ENCODE measurements at places on chromosomes 2 and 18. TPM values are rescaled to one million over a fixed set of nuclear protein-coding genes. Genes with fewer than 3 reads are reported as not detected.

- no peaks in the 10 kb centered on the region for H3K27me3 ChIP-seq
- H3K36me3 ChIP-seq, result no peaks in the 10 kb centered on the region
- H3K4me1 ChIP-seq, result 0 out of 2 replicates have a peak, but pooled peaks cover 4% of the 10 kb centered on the region
- H3K4me3 ChIP-seq, result no peak overlapping the region
Observed at GRCh38 chr18:3111523-3112240, 98.7 kb upstream of the LPIN2 start.

DNA sequence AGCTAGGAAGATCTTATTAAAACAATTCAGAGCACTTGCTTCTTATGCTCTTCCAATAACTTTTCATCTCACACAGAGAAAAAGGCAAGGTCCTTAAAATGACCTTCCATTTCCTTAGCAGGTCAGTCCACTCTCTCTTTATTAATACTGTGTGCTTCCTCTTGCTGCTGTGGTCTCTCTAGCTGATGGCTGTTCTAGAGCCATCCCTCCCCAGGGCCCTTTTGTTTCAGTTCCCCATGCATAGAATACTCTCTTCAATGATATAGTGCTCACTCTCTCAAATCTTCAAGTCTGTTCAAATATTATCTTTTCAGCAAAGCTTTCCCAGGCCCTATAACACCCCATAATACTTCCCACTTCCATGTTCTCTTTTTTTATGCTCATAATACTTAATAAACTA is 469.3 kb downstream of the METTL4 start:
- no peaks in the 10 kb centered on the region for H3K36me3 ChIP-seq
- H3K4me3 ChIP-seq, result no peak overlapping the region
- H3K27me3 ChIP-seq, result no peaks in the 10 kb centered on the region
- no peaks in the 10 kb centered on the region for H3K4me1 ChIP-seq
- H3K27ac ChIP-seq, result no peak overlapping the region

DNA sequence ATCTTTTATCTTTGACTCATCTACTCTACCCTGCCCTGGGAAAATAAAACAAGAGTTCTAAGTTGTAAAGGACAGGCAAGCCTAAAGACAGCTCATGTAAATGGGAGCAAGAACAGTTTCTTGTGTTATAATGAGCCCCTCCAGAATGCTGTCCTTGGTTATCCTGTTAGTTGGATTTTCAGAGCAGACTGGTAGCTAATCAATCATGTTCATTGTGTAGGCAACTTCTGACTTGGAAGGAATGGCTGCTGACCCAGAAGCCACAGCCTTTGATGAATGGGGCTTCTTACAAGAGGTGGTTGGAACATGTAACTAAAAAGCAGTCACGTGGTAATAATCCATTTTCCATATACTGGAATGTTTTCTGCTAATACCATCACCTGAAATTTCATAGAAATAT is 254.2 kb downstream of the AGPS start:
- no peaks in the 10 kb centered on the region for H3K36me3 ChIP-seq
- H3K27me3 ChIP-seq, result peaks cover 3% of the 10 kb centered on the region
- H3K4me1 ChIP-seq, result no peaks in the 10 kb centered on the region
- H3K27ac ChIP-seq, result no peak overlapping the region
- DNase-seq, result no peak

- H3K4me1 ChIP-seq, result no peaks in the 10 kb centered on the region
- H3K27me3 ChIP-seq, result no peaks in the 10 kb centered on the region
- H3K27ac ChIP-seq, result no peak overlapping the region
- no peak for DNase-seq
- H3K4me3 ChIP-seq, result no peak overlapping the region
Observed at GRCh38 chr2:50328680-50329079, 703.3 kb downstream of the NRXN1 start.

DNA sequence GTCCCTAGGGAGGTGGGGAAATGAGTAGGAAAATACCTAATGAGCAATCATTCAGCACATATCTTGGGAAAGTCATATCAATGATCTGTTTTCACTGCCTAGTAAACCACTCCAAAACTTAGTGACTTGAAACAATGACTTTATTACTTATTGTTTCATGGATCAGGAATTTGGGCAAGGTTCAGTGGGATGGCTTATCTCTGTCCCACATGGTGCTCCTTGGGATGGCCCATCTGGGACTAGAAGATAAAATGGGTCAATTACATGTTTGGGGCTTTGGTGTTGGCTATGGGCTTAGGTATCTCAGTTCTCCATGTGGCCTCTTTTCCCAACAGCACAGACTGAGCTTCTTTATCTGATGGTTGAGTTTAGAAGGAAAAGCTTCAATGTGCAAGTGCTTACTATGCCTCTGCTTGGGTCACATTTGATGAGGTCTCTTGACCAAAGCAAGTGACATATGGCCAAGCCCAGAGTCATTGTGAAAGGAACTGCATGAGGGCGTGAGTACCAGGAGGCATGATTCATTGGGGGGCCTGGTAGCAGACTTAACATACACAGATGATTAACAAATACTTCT is 218.1 kb upstream of the TNP1 start:
- no peak overlapping the region for H3K4me3 ChIP-seq
- peak; percentile 56 for DNase-seq
- no peaks in the 10 kb centered on the region for H3K36me3 ChIP-seq
- no peak overlapping the region for H3K27ac ChIP-seq

GRCh38 chr18:59725142-59725541 is 27.9 kb upstream of the CCBE1 start:
- no peaks in the 10 kb centered on the region for H3K36me3 ChIP-seq
- H3K27ac ChIP-seq, result peak overlapping the region; percentile 9
- H3K4me3 ChIP-seq, result no peak overlapping the region
- peak; percentile 47 for DNase-seq

DNA sequence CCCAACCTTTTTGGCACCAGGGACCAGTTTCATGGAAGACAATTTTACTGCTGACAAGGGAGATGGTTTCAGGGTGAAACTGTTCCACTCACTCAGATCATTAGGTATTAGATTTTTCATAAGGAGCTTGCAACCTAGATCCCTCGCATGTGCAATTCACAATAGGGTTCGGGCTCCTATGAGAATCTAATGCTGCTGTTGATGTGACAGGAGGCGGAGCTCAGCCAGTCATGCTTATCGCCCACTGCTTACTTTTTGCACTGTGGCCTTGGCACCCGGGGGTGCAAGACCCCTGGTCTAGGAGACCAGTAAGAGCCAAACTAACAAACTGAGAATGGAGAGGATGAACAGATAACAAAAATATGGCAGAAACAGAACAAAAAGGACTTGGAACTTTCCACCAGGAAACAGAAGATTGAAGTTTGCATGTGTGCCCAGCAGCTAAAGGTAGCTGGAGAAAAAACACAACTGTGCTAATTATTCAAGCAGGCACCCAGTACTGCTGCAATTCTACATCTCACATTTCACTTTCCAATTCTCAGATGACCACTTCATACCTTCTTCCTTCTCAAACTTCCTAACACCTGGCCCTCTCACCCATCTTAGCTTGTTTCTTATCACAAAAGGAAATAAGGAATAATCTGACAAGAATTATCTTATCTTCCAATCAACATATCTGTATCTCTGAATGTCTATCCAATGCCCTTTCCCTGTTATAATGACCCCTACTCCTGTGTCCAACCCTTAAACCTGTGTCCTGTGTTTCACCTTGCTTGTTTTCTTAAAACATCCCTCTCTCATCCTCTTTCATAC is 24.8 kb downstream of the SP3 start:
- H3K27ac ChIP-seq, result peak overlapping the region; percentile 54
- no peaks in the 10 kb centered on the region for H3K27me3 ChIP-seq
- H3K4me1 ChIP-seq, result peaks cover 42% of the 10 kb centered on the region
- DNase-seq, result no peak

Gene SNORC
- total RNA-seq, result 0.63 TPM

Gene CCDC74B
- 3.8 TPM for total RNA-seq

GRCh38 chr18:23871410-23871809 is 143.1 kb upstream of the TTC39C start:
- H3K36me3 ChIP-seq, result no peaks in the 10 kb centered on the region
- H3K4me1 ChIP-seq, result no peaks in the 10 kb centered on the region
- H3K27ac ChIP-seq, result no peak overlapping the region
- no peak for DNase-seq
- no peak overlapping the region for H3K4me3 ChIP-seq
- H3K27me3 ChIP-seq, result no peaks in the 10 kb centered on the region

- H3K27ac ChIP-seq, result no peak overlapping the region
- DNase-seq, result peak; percentile 17
- peak overlapping the region; percentile 85 for H3K4me3 ChIP-seq
- peaks cover 13% of the 10 kb centered on the region for H3K4me1 ChIP-seq
- no peaks in the 10 kb centered on the region for H3K27me3 ChIP-seq
Observed at GRCh38 chr2:186693446-186693832, 421 bp upstream of the FAM171B start.

DNA sequence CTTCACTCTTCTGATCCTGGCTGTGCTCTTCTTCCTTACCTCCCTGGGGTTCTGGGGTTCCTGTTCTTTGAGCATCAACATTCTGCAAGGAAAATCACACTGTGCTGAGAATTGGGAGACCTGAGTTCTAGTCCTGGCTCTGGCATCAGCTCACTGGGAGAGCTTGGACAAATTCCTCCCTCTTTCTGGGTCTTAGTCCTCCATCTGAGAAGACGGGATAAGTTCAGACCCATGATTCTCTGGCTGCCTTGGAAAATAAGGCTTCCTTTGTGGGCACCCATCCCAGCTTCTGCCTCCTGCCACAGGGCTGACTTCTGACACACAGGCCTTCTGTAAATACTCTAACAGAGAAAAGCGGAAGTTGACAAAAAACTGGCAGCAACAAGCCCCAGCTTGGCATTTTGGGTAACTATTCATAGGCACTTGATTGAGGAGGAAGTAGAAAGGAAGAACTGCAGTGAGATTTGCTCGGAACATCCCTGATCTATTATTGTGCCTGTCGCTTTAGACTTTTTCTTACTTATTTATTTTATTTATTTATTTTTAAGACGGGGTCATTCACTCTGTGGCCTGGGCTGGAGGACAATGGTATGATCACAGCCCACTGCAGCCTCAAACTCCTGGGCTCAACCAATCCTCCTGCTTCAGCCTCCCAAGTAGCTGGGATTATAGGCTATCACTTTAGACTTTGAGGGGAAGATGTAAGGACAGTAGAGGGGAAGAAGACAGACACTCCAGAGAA is 7.9 kb downstream of the PCBP1 start:
- peak; percentile 86 for DNase-seq
- H3K4me1 ChIP-seq, result peaks cover 10% of the 10 kb centered on the region
- no peaks in the 10 kb centered on the region for H3K27me3 ChIP-seq
- no peak overlapping the region for H3K4me3 ChIP-seq
- H3K27ac ChIP-seq, result peak overlapping the region; percentile 74

DNA sequence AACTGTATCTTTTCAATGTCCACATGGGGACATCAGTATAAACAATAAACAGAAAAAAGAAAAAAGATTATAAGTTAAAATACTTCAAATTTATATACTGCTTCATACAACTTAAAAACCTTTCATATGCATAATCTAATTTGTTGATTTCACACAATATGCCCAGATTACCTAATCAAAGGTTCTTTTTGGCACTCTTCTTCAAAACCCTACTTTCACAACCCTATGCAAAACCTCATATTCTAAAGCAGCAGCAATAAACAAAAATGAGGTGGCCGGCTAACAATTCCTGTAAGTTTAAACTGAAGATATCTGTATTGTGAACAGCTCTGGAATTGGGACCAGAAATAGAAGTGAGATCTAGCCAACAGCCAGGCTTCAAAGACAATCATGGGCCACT is 28.6 kb downstream of the STK17B start:
- H3K4me1 ChIP-seq, result peaks cover 16% of the 10 kb centered on the region
- peaks cover 36% of the 10 kb centered on the region for H3K36me3 ChIP-seq
- DNase-seq, result peak; percentile 8
- H3K27ac ChIP-seq, result peak overlapping the region; percentile 42
- H3K4me3 ChIP-seq, result no peak overlapping the region

Gene EFR3B
- 0.76 TPM for total RNA-seq

Gene PTPRM
- total RNA-seq, result 77.4 TPM

- no peaks in the 10 kb centered on the region for H3K27me3 ChIP-seq
- no peak for DNase-seq
- H3K4me3 ChIP-seq, result no peak overlapping the region
- H3K4me1 ChIP-seq, result no peaks in the 10 kb centered on the region
Observed at GRCh38 chr2:218428846-218429558, 10.1 kb downstream of the VIL1 start.

- peaks cover 14% of the 10 kb centered on the region for H3K4me1 ChIP-seq
- H3K27me3 ChIP-seq, result no peaks in the 10 kb centered on the region
- no peaks in the 10 kb centered on the region for H3K36me3 ChIP-seq
- no peak overlapping the region for H3K27ac ChIP-seq
Observed at GRCh38 chr2:12071318-12071717, 324.9 kb downstream of the LPIN1 start.

GRCh38 chr18:48777744-48778116 is 173.0 kb downstream of the SMAD7 start:
- no peak overlapping the region for H3K4me3 ChIP-seq
- no peak overlapping the region for H3K27ac ChIP-seq
- H3K4me1 ChIP-seq, result peaks cover 33% of the 10 kb centered on the region
- H3K27me3 ChIP-seq, result no peaks in the 10 kb centered on the region
- peak; percentile 39 for DNase-seq

- H3K4me3 ChIP-seq, result no peak overlapping the region
- DNase-seq, result peak; percentile 19
- peaks cover 14% of the 10 kb centered on the region for H3K27me3 ChIP-seq
- peaks cover 12% of the 10 kb centered on the region for H3K4me1 ChIP-seq
- H3K36me3 ChIP-seq, result no peaks in the 10 kb centered on the region
- no peak overlapping the region for H3K27ac ChIP-seq
Observed at GRCh38 chr2:133884739-133885381, 316.6 kb upstream of the NCKAP5 start.

- H3K4me1 ChIP-seq, result no peaks in the 10 kb centered on the region
- no peak for DNase-seq
- no peak overlapping the region for H3K27ac ChIP-seq
- H3K27me3 ChIP-seq, result no peaks in the 10 kb centered on the region
- no peak overlapping the region for H3K4me3 ChIP-seq
- 0 out of 2 replicates have a peak, but pooled peaks cover 4% of the 10 kb centered on the region for H3K36me3 ChIP-seq
Observed at GRCh38 chr2:219603771-219604170, 6.1 kb downstream of the STK11IP start.

Gene RAB6C
- total RNA-seq, result not detected

- H3K27ac ChIP-seq, result no peak overlapping the region
- H3K36me3 ChIP-seq, result no peaks in the 10 kb centered on the region
- peaks cover 12% of the 10 kb centered on the region for H3K4me1 ChIP-seq
Observed at GRCh38 chr2:31992025-31992579, 18.7 kb downstream of the MEMO1 start.

- DNase-seq, result peak; percentile 55
- no peak overlapping the region for H3K4me3 ChIP-seq
- no peaks in the 10 kb centered on the region for H3K4me1 ChIP-seq
- H3K27ac ChIP-seq, result no peak overlapping the region
- H3K27me3 ChIP-seq, result no peaks in the 10 kb centered on the region
Observed at GRCh38 chr18:42030586-42031182, 75.7 kb downstream of the PIK3C3 start.

DNA sequence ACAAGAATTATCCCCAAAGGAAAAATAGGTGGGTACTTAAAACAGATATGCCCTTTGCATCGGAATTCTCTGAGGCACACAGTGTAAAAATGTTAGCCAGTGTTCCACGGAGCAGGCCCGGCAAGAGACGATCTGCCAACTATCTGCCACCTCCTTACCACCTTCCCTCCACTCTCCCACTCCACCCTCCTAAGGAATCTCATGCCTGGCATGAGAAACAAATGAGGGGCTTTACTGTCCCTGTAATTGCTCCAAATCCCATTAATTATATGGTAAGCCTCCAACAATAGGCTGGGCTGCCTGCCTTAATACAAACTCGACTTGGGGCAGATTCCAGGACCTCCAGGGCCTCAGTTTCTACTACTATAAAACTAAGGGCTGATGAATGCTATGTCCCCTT is 102.3 kb downstream of the ZBTB7C start:
- no peaks in the 10 kb centered on the region for H3K4me1 ChIP-seq
- no peak overlapping the region for H3K27ac ChIP-seq
- no peak overlapping the region for H3K4me3 ChIP-seq
- no peaks in the 10 kb centered on the region for H3K36me3 ChIP-seq

GRCh38 chr2:179302764-179303571 is 38.3 kb upstream of the SESTD1 start:
- no peaks in the 10 kb centered on the region for H3K36me3 ChIP-seq
- no peak overlapping the region for H3K27ac ChIP-seq
- no peaks in the 10 kb centered on the region for H3K4me1 ChIP-seq

Gene AGAP1
- 18.3 TPM for total RNA-seq
